Sigmoid colon (tissue), 7 donors: ENCODE measurements at places on chromosomes 16 and 17.

GRCh38 chr16:89374393-89374960 lies 115.9 kb downstream of the ANKRD11 start:
- no peak for DNase-seq

- no peak for DNase-seq
These were observed 35.7 kb upstream of the MYLK3 start for GRCh38 chr16:46783800-46784199.

DNA sequence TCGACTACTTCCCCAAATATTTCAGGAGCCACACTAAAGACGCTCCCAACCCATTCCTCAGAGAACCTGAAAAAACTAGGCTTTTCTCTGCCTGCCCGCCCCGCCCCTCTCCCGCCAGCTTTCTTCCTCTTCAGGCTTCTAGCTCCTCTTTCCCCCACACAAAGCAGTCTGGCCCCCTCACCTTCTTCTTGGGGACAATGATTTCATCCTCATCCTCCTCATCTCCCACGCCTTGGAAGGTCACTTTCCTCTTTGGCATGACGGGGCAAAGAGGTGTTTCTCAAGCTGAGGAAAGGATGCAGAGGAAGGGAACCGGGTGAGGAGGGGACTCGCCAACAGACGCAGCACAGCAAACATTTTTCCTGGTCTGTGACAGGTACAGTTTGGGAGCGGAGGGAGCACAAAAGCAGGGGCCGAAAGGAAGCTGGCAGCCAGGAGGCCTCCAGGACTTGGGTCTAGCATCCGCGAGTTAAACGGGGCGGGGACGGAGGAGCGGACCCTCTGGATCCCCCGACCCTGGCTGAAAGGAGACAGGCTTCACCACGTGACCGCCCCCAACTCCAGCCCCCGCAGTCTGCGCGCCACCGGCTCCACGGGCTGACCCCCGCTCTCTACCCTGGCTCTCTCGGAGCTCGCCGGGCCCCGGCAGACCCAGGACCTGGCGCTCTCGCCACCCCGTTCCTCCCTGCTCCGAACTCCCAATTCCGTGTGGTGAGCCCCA lies 525 bp downstream of the CD2BP2 start:
- no peak for DNase-seq

- no peak for DNase-seq
These were observed 999.5 kb upstream of the EEF2KMT start for GRCh38 chr16:6096931-6097670.

- DNase-seq: no peak
These were observed 112.7 kb downstream of the ARHGAP44 start for GRCh38 chr17:12902046-12902445.
